ENCODE measurements at places on chromosomes 11 and 22.

DNA sequence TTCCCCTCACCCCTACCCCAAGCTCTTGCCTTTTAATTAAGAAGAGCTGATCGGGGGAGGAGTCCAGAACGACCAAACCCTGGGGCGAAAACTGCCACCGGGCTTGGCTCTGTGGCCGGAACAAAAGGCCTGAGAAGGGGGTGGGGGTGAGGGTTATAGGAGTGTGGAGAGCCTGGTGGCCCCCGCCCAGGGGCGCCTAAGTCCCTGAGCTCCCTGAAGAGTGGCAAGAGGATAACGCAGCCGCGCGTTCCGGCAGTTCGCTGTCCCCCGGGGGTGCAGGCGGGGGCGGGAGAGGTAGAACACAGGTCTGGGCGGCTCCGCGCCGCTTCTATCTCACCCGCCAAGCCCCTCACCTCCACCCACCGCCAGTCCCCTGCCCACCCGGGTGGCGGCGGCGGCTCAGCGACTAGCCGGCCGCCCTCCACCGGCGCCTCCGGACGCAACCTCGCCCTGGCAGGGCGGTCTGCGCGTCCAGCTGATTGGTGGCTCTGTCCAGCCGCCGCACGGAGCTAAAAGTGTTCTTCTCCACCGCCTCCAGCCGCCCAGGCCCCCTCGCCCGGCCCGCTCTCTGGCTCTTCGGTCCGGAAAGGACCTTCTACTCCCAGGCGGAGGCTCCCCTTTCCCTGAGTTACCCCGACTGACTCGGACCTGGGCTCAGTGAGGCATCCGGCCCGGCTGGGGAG lies 18.7 kb upstream of the BDNF start:
- DNase-seq: peak; percentile 85

GRCh38 chr11:64834031-64834722 lies 10.3 kb downstream of the CDC42BPG start:
- no peak for DNase-seq

- peak; percentile 70 for DNase-seq
Measured at GRCh38 chr11:129117595-129118350, 74.4 kb downstream of the ARHGAP32 start.

DNA sequence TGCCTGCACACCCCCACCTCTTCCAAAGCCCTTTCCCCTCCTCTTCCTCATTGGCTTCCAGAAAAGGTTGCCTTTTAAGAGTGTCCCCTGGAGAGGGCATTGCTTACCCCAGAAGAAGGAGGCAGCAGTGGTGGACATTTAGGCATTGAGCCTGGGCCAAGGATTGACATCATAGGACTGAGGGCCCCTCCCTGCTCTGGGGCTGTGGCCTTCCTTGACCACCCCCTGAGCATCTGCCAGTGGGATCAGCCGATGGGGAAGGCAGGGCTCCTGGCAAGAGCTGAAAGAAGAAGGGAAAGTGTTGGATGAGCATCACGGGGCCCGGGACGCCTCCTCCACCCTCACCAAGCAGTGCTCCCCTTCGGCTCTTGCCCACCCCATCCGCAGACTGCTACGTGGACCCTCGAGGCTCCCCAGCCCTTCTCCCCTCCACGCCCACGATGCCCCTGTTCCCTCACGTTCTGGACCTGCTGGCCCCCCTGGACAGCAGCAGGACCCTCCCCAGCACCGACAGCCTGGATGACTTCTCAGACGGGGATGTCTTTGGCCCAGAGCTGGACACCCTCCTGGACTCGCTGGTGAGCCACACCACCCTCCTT lies 37.4 kb downstream of the ZC3H7B start:
- DNase-seq: no peak

- no peak for DNase-seq
Measured at GRCh38 chr11:106856566-106856965, 161.7 kb downstream of the GUCY1A2 start.

- peak; percentile 86 for DNase-seq
Measured at GRCh38 chr22:26968859-26969523, 311.6 kb downstream of the MIAT start.

GRCh38 chr11:62778441-62778840 lies 7.2 kb downstream of the TAF6L start:
- no peak for DNase-seq

GRCh38 chr11:46736146-46736545 lies 17.1 kb downstream of the F2 start:
- DNase-seq: no peak

- DNase-seq: no peak
Measured at GRCh38 chr11:134500621-134501020, 88.6 kb upstream of the B3GAT1 start.

- no peak for DNase-seq
Measured at GRCh38 chr11:127255209-127255608, 254.6 kb upstream of the KIRREL3 start.

DNA sequence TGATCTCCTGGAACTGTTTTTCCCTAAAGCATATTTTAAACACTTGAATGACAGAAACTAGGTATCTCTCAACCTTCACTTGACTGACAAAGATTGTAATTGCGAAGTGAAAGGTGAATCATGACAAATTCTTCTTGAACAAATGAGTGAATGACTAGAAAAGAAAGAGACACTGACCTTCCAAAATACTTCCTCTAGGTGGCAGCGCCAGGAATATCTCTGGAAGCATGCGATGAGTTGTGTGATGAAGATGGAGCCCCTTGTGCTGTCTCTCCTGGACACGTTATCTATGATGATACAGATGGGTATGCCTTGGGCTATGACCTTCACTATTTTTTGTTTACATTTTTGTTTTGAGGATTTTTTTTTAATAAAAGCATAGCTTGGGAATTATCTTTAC lies 7.0 kb upstream of the CASP12 start:
- DNase-seq: no peak

DNA sequence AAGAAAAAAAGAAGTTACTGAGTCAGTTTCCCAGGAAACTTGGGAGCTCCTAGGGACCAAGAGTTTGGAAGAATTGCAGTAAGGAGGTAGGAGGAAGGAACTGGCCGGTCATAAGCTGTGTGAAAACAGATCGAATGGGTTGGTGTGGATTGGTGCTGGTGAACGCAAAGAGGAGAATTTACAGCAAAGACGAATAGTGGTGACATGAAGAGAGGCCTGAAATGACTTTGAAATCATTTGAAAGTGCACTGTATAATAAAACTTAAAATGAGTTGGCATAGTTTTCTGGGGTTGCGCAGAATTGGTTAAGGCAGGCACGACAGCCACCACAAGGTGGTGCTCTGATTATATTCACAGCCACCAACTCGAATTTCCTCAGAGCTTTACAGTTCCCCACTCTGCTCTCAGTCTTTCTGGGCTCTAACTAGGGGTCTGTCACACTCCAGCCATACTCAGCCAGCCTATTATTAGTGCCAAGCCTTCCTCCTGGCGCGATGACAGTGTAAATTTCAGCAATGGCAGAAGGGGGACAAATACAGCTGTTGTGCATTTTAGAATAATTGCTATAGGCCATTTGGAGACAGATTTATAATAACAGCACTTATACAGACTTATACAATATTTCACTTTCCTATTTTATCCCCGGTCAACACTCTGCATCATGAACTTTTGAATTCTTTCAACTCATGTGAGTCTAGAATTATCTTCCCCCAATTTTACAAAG lies 8.3 kb upstream of the HTR3B start:
- DNase-seq: peak; percentile 31

DNA sequence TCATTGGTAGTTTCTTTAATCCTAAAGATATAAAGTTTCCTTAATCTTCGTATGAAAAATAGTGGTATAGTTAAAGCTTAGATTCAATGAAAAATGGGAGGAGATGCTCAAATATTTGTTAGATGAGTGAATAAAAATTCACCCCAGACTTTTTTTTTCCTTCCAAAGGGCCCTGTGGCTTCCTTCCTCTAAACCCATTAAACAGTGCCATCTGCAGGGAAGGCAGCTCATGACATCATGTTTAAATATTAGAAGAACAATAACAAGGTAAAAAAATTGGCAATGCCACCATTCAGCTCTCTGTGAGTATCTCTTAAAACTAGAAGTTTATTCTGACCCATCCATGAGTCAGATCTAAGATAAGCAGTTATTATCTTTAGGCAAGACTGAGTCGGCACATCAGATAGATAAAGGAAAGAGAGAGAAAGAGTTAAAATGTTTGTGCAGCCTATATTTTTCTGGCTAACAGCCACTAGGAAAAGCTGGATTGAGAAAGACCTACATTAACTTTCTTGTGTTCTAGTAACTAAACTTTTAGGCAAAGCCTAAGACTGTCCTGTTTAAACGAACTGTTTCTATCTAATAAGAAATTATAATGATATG lies 19.1 kb upstream of the OOSP1 start:
- peak; percentile 72 for DNase-seq

DNA sequence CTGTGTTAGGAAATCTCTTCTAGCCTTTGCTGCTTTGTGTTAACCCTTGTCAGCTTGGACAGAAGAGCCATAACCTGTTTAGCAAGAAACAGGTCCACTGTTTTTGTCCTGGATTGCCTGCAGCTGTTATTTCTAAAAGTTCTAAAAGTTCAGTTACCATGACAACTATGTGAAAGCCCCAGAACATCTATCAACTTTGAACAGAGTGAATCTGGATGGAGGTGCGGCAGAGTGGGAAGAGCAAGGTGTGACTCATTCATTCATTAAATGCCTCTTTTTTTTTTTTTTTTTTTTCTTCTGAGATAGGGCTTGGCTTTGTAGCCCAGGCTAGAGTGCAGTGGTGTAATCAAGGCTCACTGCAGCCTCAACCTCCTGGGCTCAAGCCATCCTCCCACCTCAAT lies 50.5 kb downstream of the RBX1 start:
- DNase-seq: peak; percentile 75

- peak; percentile 73 for DNase-seq
Measured at GRCh38 chr22:18119409-18120110, 9.0 kb downstream of the TUBA8 start.

DNA sequence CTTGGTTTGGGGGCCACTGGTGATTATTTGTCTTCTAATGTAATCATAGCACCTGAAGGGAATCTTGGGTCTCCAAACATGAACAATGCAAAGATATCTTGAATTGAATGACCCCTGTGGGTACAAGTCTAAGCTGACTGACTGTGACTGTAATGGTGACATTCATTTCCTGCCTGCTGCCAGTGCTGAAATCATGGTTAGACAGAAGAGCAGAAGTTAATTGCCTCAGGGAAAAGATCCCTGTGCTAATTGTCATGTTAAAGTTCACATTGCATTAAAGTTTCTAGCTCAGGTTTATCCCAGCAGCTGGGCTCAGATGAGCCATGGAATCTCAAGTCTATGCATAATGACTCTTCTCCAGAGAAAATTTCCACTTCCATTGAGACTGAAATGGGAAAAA lies 772.0 kb downstream of the ETS1 start:
- DNase-seq: peak; percentile 48

DNA sequence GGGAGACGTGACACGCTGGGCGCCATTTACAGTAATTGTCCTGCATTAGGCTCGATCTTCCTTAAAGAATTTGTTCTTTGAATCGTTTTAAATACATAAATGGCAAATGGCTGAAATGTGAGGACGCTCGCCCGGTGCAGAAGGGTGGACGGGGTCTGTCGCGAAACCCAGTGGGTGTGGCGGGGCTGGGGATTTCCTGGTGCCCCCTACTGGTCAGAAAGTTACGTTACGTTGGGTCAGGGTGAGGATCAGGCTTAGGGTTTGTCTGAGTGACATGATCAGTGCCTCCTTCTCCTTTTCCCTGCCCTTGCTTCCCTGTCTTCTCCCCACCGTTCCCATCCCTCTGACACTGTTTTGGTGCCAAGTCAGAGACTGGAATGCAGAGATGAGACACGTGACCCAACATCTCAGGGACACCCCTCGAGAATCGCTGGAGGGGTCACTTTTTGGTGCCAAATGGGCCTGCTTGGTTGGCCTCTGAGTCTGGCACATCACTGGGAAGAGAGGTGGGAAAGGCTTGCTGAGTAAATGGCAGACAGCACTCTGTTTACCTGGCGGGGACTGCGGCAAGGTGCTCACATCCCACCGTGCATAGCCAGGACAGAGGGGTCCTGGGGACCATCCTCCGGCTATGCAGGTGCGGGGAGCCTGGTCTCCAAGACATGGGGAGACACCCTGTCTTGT lies 1107.6 kb downstream of the BRD1 start:
- no peak for DNase-seq

DNA sequence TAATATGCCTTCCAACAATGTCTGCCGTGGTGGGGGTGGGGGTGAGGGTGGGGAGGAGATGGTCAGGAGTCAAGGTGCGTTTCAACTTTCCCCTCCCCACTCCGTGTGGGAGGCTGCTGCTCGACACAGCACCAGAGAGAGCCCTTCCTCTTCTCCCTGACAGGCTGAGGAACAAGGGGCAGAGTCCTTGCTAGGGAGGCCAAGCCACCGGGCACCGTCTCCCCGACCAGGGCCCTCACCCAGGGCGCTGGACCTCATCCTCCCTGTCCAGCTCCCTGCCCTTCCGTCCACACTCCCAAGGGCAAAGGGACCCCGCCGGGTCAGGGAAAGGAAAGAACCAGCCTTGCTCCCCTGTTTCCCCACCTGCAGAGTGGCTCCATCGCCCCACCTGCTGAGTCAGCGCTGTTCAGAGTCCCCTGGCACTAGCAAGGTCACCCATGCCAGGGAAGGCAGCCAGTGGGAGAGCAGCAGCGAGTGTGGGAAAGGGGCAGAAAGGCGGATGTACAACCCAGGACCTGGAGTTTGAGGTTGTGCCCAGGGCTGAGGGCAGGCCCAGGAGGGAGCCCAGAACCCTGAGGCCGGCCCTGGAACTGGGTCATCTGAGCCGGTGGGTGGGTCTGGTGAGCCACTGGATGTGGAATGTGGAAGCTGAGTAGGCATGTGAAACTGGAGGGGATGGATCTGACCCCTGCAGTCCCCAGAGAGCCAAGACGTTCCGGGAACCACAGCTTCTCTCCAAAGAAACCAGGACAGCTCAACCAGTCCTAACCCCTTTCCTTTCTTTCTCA lies 47.2 kb downstream of the BUD13 start:
- DNase-seq: peak; percentile 35

DNA sequence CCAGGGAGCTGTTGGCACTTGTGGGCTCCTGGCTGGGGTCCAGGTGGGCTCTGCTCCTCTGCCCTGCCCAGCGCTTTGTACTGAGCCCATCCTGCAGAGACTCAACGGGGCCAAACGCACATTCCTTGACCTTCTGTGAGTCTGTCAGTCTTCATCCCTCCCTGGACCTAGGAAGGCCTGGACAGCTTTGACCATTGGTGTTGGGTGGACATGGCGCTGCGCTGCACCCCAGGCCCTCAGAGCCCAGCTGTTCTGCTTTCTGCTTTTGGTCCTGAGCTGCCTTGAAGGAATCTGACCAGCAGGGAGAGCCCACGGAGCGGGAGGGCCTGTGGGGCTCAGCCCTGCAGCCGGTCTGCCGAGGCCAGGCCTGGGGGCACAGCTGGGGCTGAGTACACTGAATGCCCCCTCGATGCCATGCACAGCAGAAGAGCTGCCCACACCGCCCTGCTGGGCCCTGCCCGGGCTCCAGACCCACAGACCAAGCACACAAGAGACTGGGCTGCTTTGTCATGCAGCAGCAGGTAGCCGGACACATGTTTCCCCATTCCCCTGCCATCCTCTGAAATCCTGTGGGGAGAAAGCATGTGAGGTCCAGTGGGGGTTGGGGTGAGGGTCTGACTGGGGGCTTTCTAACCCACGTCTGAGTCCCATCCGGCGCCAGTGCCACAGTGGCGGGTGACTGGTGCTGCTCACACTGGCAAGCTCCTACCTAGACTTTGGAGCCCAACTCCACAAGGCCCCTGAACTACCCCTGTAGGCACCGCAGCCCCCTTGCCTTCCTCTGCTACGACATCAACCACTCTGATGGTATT lies 24.1 kb upstream of the CCDC188 start:
- peak; percentile 18 for DNase-seq

GRCh38 chr22:26883393-26883792 lies 226.0 kb downstream of the MIAT start:
- DNase-seq: no peak

GRCh38 chr11:20676658-20677057 lies 7.3 kb downstream of the NELL1 start:
- DNase-seq: no peak
